ENCODE measurements at places on chromosomes 16 and 17.

DNA sequence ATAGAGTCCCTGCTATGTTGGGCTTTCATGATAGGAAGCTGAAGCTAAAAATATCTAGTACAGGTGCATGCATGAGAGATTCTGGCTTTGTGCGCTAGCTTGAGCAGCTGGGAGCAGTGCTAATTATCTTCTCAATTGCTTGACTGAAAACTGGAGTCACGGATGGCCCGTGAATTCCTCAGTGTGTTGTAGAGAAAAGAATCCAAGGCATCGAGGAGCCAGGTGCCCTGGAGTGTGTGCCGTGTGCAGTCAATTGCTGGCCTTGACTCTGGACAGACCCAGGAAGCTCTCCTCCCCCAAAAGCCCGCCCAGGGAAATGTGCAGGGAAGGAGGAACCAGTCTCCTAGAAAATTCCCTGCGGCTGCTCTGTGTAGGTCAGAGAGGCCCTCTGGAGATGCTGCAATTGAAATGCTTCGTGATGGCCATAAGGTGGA is 14.2 kb downstream of the LGALS3BP start:
- DNase-seq, result no peak

DNA sequence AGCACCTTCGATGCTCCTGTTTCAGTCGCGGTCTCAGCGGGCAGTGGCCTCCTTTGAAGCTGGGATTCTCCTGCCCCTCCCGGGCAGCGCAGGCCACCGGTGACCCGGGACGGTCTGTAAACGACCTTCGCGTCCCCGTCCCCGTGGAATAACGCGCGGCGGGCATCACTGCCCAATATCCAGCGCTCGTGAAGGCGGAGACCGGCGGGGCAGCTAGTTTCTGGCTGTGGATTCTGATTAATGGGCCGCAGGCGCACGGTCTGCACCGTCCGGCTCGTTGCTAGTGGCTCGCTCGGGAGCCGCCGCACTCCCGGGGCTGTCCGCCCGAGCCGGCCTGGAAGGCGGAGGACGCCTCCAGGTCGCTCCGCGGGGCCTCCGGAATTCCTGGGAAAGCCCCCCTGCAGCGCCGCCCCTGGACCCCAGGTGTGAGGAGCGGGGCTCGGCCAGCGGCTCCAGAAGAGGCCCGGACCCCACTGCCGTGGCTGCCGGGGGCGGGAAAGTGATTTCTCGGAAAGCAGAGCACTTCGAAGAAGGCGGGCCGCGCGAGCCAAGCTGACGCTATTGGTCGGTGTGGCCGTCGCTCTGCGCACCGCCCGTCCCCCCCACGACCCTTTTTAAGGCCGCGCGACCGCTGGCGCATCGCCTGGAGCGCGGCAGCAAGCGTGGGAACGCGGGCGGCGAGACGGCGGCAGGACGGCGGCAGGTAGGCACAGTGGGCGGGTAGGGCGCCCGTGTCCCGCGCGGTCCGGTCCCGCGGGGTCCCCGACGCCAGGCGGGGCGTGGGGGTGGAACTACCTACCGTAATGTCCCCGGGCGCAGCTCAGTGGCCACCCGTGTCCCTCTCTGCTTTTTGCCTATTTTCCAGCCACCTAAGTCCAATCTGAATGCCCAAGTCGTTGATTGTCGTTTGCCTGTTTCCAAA is at the start of gene IRF8:
Gene IRF8 (plus strand): TSS at position 642 of the 922 bp plus-strand sequence. CDS start 3,854 bp downstream, outside the sequence.
- peak; percentile 88 for DNase-seq

GRCh38 chr16:66203476-66203875 is 163.0 kb upstream of the CDH5 start:
- no peak for DNase-seq

DNA sequence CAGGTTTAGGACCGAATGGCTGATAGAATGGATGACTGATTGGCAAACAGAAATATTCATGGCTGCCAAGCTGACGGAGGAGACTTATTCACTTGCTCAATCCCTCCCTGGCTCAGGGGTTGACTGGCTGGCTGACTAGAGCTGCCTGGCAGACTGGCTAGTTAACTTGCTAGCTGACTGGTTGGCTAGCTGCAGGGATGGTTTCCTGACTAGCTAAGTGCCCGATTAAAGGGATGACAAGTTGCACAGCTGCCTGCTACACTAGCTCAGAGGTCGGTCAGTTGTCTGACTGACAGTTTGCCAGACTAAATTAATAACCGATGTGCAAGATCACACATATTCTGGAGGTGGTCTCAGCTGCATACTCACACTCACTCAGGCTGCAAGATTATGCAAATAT is 1208.4 kb upstream of the CDH8 start:
- DNase-seq, result no peak

- peak; percentile 66 for DNase-seq
Observed at GRCh38 chr17:80737106-80738019, 192.7 kb downstream of the RPTOR start.

- no peak for DNase-seq
Observed at GRCh38 chr16:52283584-52284375, 263.2 kb downstream of the TOX3 start.

- peak; percentile 64 for DNase-seq
Observed at GRCh38 chr16:58628845-58629732, 537 bp downstream of the CNOT1 start.

GRCh38 chr16:88499836-88500251 is 46.8 kb downstream of the ZFPM1 start:
- no peak for DNase-seq

Data from inflammatory macrophage treated with lipopolysaccharide for 1 hour (primary cell).